ENCODE measurements at places on chromosomes 3 and 15.

GRCh38 chr15:58452775-58453174 lies 21.0 kb downstream of the LIPC start:
- no peak for DNase-seq

DNA sequence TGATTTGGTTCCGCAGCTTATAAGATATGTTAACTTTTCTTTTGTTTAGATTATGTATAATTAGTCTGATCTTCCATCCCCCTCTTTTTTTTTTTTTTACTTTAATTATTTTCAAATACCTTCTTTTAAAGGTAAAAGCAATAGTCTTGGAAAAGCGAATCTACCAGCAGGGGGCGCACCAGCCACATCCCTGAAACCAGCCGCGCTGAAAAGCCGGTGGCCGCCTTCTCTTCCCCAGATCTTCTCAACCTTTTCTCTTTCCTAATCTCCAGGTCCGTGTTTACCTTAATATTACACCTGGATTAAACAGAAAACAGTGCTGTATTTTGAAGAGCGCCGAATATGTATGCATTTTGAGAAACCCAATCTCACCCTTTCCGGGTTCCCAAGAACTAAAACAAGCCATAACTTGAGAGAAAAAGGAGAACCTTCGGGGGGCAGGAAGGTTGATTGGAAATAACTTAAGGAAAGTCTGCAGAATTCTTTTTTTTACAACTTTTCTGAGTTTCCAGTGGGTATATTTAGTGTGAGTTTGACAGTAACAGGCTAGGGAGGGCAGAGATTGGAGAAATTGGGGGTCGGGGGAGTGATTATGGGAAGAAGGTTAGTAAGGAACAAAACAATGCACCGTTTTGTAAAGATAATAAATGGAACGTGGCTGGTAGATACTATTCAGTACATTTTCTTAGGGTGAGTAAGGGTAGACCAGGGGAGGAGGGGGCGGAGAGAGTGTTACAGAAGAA lies 2.0 kb upstream of the SOX2 start:
- peak; percentile 91 for DNase-seq

DNA sequence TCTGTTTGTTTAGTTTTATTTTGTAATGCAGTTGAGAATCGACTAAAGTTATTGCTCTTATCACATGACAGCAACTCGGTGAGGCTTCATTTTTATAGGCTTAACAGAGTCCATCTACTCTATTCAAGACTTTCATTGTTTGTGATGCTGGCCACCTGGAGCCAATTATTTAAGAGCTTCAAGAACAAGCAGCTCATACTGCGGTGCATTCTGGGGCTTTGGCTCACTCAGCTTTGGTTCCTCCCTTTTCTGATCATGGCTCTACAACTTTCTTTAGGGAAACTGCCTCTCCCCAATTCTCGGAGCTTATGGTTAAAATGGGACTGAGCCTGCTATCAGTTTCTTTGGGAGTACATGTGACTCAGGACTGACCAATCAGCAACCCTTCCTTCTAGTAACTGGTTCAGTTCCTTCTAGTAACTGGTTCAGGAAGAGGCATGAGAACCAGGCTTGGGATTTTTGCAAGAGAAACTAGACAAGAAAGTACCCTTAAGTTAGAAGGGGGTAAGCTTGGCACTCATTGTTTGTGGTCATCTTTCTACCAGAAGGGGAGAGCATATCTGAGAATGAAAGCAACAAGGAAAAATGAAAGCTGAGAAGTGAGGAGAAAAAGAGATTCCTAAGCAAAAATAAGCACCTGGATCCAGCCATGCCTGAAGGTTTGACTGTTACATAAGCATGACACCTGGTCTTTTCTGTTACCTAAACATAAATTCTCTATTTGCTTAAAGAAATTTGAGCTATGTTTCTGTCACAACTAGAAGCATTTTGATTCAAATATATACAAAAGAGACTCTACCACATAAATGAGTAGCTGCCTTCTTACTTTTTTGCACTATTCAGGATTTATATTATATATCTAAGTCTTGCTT lies 24.1 kb upstream of the ARHGEF3 start:
- DNase-seq = no peak

- DNase-seq = no peak
These were observed 253.3 kb downstream of the CLSTN2 start for GRCh38 chr3:140188285-140188684.

DNA sequence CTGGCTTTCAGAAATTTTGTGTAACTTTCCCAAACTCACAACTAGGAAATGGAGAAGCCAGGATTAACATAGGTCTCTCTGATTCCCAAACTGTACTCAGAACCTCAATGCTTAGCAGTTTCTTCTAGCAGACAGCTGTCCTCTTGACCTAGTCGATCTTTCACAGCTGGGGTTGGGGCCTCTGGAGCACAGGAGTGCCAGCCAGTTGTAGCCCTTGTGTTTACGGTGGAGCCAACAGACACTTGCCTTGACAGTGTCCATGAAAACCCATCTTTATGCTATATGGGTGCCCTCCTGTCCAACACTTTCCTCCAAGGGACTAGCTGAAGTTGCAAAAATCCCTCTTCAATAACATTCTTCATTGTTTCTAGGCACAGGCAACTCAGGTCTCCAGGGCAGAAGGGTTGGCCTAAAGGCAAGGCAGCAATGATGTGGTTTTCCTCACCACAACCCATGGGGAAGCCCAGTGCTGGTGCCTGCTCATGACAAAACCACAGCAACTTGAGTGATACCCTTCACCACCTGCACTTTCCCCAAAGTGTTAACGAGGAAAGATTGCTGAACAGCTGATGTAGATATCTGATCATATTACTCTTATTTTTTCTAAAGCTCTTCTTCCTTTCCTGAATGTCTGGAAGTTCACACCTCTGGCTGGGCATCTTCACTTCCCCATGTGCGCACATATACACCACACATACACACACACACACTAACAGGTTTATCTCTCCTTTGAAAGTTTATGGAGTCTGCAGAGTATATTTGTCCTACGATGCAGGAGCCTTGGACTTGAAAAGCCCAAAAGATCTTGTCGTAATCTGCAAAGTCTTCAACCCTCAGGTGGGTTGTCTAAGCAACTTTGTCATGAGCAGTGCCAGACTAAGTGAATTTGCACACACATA lies 11.0 kb upstream of the KNG1 start:
- DNase-seq = no peak

DNA sequence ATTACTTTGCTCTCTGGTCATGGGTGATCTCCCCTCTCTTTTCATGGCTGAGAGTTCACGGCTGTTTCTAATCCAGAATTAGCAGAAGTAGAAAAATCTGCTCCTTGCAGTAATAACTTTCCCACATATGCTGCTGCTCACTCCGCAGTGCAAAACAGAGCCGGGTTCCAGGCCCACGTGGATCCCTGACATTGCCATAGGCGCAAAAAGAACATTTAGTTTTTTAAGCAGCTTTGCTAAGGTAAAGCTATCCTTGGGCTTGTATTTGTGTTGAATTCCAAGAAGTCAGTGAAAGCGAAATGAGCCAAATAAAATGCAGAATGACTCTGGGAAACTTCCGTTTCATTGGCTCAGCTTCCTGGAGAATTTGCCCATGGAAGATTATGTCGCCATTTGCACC lies 633.7 kb upstream of the SUCLG2 start:
- DNase-seq = no peak

- no peak for DNase-seq
These were observed 347.7 kb upstream of the TGFBR2 start for GRCh38 chr3:30258426-30259392.

GRCh38 chr3:122927726-122928125 lies 99.8 kb downstream of the SEMA5B start:
- DNase-seq = peak; percentile 27

All from osteoblast (primary cell).